ENCODE measurements at places on chromosomes 6 and 20.
A peak's percentile ranks its signal among the peaks of the same experiment; 100 is the strongest.

- DNase-seq = no peak
These were observed 42.9 kb upstream of the SPACA1 start for GRCh38 chr6:88004707-88005106.

DNA sequence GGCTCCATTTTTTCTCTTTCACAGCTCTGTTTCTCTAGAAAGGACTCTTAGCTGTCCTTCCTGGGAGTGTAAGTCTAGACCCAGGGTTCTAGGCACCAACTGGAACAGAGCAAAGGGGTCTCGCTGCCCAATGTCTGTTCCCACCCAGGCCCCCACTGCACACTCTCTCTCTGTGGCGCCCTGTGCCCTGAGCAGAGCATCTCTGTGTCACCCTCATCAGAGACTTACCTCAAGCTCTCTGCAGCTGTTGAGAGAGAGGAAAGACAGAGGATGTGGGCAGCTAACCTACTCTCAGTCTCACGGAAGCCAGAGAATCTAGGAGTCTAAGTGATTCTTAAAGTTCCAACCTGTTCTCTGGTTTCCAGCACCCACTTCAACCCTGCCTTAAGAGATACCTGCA lies 9.5 kb downstream of the NCR2 start:
- no peak for DNase-seq

GRCh38 chr20:43900121-43900466 lies 14.6 kb upstream of the TOX2 start:
- no peak for DNase-seq

DNA sequence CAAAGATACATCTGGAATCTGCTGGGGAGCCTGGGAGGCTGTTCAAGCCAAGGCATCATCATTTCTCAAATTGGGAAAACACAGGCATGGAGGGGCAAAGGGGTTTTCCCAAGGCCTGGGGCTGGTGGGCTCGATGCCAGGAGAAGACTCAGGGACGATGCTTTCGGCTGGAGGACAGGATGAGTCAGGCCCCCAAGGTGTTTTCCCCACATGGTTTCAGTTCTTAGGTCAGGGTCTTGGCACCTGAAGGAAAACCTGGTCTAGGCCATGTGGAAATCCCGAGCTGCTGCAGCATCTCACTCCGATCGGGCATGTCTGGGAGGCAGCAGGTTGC lies 348.1 kb downstream of the CDC5L start:
- DNase-seq = peak; percentile 36

DNA sequence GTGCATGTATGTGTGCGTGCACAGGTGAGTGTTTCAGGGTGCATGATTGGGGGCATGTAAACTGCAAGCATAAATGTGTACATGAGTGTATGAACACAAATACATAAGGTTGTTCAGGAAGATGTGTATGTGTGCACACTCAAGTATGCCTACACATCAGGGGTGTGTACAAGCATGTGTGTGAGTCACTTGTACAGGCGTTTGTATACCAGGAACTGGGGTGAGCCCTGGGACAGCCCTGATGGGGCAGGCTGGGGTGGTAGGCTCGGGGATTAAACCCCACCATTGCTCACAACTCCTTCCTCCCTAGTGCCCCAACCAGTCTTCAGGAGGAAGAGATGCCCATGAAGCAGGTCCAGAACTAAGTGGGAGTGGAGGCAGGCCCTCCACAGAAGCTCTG lies 4.3 kb downstream of the CRIP3 start:
- DNase-seq = no peak

GRCh38 chr6:6243846-6244245 lies 76.6 kb downstream of the F13A1 start:
- DNase-seq = no peak

DNA sequence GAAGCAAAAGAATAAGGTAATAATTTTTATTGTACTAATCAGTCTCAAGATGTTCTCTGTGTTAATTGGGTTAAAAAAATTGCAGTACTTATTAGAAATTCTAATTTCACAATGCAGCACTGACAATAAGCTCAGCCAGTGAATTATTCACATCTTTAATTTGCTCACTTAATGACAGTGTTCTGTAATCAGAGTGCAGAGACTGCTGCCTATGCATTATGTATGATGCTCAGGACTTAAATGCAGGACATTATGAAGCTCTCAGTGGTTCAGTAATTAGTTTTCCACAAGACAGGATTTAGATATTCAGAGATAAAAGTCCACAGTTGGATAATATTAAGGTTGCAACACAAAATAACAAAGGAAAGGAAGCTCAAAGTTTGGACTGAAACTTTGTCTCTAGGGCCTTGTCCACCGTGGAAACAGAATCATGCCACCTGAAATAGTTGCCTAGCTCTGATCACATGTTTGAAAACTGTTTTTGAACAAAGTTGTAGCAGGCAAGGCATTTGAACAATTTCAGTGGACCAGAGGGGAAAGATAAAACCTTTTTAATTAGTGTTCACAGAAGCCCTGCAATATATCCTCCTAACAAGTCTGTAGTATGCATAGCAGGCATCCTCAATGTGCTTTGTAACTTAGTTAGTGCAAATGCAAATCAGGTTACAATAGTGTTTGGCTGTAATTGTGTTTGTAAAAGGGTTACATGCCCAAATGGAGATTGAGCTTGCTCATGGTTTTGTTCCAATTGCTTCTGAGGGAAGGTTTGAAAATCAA lies 23.7 kb upstream of the MMS22L start:
- no peak for DNase-seq

DNA sequence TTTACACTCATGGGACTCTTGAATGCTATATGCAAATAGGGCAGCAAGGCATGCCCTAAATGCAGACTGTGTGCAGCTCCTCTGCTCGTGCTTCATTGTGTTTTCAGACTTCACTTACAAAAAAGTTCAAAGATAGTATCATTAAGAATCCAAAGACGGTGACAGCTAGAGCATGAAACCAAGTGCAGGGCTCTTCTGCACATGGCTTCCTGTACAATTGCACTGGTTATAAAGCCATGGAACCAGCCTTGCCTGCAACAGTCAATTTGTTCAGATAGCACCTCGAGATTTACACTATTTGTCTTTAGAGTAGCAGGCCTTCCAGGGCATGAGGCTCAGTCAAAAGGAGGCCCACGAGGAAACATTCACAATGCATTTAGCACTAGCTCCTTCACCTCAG lies 35.6 kb downstream of the RFPL4B start:
- no peak for DNase-seq

DNA sequence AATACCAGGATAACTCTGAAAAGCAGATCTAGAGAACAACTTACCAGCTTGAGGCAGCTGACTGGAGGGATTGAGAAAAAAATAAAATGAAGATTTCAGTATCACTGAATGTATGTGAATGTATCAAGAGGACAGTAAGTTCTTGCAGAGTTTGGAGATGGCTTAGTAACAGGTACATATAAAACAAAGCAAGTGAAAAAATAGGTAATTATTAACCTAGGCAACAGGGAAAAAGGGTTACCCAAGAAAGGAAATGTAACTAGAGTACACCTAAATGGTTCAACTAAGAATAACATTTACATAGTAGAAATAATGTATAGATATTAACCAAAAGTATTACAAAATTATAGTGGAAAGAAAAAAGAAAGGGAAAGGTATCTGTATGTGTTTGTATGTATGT lies 67.3 kb downstream of the NRSN1 start:
- no peak for DNase-seq

DNA sequence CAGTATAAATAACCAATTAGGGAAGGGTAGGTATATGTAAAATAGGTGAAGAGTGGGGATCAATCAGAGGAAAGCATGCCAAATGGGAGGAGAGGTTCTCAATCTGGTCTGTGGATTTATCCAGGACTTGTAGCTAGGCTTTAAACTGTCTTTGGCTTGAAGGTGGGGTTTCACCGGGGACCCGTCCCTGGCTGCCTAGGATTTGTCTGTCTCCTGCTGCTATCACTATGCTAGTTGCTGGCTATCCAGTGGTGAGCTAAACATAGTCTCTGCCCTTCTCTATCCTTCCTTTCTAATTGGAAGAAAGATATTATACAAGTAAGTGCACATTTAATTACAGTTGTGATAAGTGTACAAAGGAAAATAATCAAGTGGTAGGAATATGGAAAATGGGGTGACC lies 58.8 kb downstream of the DOP1A start:
- no peak for DNase-seq

GRCh38 chr6:116528133-116528532 lies 16.7 kb downstream of the CALHM5 start:
- DNase-seq = no peak

DNA sequence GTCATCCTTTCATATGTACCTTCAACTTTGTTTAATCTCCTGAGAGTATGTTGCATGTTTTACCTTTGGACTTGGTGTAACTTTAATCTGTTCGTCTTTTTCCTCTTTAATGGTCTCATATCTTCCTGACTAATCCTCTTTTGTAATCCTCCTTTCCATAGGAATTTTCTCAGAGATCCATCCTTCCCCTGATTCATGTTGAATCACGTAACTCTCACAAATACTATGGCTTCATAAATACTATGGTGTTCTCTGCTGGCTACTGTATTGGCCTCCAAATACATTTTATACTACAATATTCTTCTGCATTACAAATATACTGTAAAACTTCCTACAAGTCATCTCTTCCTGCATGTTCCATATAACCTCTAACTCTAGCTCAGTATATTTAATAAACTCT lies 317.7 kb upstream of the ADGRB3 start:
- DNase-seq = peak; percentile 4

- DNase-seq = no peak
These were observed 160.0 kb downstream of the PKHD1 start for GRCh38 chr6:51927450-51927849.

GRCh38 chr6:106639812-106640211 lies 10.4 kb downstream of the QRSL1 start:
- no peak for DNase-seq

GRCh38 chr6:160267102-160267501 lies 8.5 kb upstream of the SLC22A2 start:
- no peak for DNase-seq

DNA sequence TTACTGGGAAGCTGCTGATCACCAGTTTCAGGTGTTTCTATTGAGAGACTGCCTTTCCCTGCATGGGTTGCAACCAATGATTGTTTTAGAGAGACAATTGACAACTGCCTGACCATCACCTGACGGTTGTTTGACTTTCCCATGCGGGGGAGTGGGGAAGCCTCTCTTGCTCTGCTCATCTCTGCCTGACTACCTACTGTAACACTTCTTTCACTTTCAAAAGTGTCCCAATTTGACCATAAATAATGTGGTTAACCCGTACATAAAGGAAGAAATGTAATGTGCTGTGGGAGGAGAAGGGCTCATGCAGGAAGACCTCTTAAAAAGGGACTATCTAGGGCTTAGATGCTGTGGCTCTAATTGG lies 122.1 kb upstream of the PHACTR1 start:
- DNase-seq = no peak

DNA sequence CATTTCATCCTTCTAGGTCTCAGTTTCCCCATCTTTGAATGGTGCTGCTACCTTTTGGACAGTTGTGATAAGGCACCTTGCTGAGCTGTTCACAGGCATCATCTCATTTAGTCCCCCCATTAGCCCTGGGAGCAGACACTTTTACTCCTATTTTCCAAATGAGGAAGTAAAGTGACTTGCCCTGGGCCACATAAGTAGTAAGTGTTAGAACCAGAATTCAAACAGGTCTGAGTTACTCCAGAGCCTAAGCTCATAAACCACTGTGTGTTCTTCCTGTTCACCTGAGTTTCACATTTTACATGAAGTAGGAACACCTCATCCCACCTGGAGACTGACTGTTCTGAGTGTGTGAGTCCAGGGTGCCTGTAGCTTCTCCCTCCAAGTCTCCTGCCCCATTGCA lies 43.5 kb upstream of the EPB41L1 start:
- DNase-seq = no peak

GRCh38 chr20:22985239-22985778 lies 49.8 kb upstream of the SSTR4 start:
- no peak for DNase-seq

DNA sequence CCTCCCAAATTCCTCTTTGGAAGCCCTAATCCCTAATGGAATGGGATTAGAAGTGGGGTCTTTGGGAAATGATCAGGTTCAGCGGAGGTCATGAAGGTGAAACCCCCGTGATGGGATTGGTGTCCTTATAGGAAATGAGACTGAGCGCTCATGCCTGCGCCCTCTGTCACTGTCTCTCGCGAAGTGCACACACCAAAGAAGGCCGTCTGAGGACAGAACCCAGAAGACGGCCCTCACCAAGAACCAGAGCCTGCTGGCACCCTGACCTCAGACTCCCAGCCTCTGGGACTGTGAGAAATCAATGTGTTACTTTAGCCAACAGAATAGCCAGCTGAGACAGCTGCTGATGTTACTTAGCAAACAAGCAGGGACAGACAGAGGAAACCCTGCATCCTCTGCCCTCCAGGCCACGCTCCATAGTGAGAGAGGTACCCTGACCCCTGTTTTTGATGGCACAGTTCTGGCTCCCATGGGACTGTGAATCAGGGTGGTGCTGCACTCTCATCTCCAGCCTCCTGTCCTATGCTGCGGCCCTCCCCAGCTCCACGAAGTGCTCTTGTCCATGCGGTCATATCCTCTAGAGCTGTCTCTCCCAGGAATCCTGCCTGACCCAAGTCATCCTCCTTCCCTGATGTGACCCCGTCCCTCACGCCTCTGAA lies 369.3 kb downstream of the ZFAND3 start:
- DNase-seq = no peak

- no peak for DNase-seq
These were observed 213.4 kb downstream of the PACRG start for GRCh38 chr6:162941128-162941527.

DNA sequence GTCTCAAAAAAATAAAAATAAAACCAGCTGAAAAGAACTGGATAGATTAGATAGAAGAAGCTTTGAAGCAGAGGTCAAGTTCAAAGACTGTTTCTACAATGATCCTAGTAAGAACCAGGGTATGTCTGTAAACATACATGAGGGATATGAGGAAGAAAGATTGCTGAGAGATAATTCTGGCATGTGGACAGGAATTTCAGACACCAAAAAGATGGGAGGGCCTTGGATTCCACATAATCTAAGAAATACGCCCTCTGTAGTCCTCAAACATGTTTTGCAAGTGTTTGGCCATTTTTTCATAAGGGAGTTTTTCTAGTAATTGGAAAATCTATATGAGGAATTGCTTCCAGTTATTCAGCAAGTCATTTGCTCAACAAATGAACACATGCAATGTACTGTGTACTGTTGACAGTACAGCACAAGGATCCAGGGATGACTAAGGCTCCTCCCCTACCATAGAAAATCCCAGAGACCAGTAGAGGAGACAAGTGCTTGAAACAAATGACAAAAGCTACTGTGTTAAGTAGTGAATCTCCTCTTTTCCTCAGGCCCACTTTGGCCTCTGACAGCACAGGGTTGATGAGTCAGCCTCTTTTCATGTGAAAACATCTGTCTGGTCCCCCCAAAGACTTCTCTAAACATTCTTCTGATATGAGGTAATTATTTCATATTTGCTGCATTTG lies 795.9 kb downstream of the MAFB start:
- DNase-seq = peak; percentile 93

All from fibroblast of skin of scalp (primary cell).